ENCODE measurements at places on chromosomes 4 and X.

GRCh38 chr4:176539091-176539784 is 219.5 kb downstream of the SPCS3 start:
- no peak for DNase-seq

DNA sequence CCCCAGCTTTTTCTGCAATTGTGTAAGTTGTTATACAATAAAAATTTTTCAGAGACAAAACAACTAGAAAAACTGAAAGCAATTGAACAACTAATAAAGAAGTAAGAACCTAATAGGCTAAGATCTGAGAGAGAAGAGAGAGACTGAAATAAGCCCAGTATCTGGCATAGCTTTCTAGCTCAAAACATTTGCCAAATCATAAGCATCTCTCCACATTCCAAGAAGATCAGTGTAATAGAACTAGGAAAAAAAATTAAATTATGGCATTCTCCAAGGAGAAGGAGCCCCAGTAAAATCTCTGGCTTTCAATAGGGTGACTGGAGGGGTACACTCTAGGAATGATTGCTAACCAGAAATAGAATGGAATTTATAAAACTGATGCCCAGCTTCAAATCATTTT is 19.0 kb upstream of the PPP3CA start:
- no peak for DNase-seq

- DNase-seq = no peak
These were observed 131.3 kb downstream of the SLC7A11 start for GRCh38 chr4:138110815-138111214.

GRCh38 chr4:76736414-76736813 is 161.5 kb downstream of the SOWAHB start:
- DNase-seq = no peak

GRCh38 chrX:12967711-12968465 is 7.0 kb upstream of the TMSB4X start:
- DNase-seq = no peak

- DNase-seq = no peak
These were observed 20.5 kb downstream of the ARSJ start for GRCh38 chr4:113958766-113959538.

DNA sequence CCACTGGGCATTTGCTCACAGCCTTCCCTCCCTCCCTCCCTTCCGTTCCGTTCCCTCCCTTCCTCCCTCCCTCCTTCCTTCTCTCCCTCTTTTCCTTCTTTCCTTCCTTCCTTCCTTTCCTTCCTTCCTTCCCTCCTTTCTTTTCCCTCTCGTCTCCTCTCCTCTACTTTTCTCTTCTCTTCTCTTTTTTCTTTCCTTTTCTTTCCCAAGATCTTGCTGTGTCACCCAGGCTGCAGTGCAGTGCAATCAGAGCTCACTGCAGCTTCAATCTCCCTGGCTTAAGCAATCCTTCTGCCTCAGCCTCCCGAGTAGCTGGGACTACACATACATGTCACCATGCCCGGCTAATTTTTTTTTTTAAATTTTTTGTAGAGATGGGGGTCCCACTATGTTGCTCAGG is 26.7 kb upstream of the ING2 start:
- DNase-seq = no peak

DNA sequence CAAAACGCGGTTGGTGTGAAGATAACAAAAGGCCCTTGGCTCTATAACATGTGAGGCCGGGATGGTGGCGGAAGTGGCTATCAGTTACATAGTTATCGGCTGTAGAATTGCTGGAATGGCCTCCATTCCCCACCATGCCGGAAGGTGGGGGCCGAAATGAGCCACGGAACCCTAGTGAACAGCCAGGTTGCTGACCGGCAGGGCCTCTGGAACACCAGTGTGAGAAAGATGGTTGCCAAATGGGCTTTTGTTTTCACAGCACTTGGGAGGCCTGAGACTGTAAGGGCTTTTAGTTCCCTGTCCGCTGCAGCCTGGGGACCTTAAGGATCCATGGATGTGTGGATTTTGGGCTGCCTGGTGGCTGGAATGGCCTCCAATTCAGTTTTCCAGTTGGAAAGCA is 23.3 kb upstream of the ARX start:
- no peak for DNase-seq

GRCh38 chrX:48511560-48511959 is 2.8 kb downstream of the PORCN start:
- no peak for DNase-seq

DNA sequence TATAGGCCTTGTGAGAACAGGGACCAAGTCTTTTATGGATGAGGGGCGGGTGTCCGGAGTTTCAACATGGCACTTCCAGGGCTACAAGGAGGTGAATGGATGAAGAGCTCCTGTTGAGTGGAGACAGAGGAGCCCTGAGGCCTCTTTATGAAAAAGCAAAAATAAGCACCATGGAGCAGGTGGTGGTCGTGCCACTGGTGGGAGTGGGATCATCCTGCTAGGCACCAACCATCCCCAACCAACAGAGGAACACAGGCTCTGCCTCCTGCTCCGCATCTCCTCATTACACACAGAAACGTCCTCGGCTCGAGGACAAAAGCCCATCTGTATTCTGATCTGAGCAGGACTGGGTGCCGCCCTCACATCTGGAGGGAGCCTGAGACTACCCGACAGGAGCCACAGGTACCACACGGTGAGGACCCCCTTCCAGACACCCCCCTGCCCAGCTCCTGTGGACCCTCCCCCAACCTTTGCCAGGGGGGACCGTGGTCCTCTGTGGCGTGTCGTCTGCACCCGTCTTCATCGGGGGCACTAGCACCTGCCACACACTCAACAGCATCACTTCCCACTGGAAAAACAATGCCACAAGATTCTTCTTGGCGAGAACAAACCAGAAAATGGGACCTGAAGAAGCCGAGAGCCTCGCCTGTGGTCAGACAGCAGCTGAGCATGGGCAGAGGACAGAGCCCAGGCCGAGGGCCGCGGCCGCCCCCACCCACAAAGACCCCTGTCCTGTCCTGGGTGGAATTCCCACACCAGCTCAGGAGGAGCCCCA is 3.9 kb upstream of the PDE6B start:
- DNase-seq = no peak

DNA sequence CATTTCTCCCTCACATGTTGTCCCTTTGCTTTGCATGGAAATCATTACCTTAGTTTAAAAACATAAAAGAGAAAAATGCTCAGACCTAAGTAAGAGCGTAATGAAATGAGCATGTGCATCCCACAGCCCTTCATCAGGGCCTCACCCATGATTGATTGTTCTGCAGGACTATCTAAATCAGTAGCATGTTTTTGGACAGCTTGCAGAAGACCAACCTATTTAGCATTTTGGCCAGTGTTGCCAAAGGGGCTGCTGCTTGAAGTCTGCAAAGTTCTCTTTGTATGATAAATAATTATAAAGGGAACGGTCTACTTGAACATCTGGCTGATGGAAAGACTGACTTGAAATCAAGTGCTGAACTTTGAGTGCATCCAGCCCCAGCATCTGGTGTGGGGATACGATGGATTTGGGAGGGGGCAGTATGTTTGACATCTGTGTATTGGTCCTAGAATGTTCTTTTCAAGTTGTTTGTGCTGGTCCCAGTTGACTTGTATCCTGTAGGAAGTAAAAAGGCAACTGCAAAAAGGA is 76.1 kb upstream of the LIMCH1 start:
- DNase-seq = no peak

DNA sequence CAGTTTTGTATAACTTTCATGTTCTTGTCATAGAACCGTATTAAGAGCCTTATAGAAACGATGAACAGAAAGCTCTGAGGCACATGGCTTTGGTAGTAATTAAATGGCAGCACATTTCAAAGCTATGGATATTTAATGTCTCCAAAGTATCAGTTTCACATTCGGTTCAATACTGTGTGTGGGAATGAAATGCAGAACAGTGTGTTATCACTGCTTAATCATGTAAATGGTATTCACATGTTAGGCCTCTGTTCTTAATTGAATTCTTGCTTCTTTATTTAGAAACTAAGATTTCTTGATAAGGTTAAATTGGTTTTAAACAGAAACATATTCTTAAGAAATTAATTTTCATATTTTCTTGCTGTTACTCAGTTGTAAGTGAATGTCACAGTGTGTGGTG is 701.0 kb upstream of the PITX2 start:
- DNase-seq = no peak

GRCh38 chrX:103607364-103608305 is at the start of gene TCEAL3:
TSS of gene TCEAL3 (plus strand) at chrX:103607963. CDS start at chrX:103609065, 1,102 bp downstream.
- DNase-seq = peak; percentile 60
